Lower leg skin (tissue), 4 donors: ENCODE measurements at places on chromosomes 4 and X. TPM values are rescaled to one million over a fixed set of nuclear protein-coding genes. Genes with fewer than 3 reads are reported as not detected.

DNA sequence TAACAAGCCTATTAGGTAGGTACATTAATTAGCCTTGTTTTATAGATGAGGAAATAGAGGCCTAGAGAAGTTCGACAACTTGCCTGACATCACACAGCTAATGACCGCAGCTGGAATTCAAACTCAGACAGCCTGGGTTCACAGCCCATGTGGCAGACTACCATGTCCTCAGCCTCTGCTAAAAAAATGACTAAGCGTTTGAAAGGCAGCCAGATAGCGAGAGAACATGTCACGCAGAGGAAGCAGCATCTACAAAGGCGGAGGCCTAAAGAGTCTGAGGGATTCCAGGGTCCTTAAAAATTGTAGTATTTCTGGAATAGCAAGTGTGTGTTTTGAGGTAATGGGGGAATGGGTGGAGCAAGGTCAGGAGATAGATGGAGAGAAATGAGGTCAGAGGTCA, 33.2 kb upstream of the BMP15 start:
- no peak for DNase-seq

DNA sequence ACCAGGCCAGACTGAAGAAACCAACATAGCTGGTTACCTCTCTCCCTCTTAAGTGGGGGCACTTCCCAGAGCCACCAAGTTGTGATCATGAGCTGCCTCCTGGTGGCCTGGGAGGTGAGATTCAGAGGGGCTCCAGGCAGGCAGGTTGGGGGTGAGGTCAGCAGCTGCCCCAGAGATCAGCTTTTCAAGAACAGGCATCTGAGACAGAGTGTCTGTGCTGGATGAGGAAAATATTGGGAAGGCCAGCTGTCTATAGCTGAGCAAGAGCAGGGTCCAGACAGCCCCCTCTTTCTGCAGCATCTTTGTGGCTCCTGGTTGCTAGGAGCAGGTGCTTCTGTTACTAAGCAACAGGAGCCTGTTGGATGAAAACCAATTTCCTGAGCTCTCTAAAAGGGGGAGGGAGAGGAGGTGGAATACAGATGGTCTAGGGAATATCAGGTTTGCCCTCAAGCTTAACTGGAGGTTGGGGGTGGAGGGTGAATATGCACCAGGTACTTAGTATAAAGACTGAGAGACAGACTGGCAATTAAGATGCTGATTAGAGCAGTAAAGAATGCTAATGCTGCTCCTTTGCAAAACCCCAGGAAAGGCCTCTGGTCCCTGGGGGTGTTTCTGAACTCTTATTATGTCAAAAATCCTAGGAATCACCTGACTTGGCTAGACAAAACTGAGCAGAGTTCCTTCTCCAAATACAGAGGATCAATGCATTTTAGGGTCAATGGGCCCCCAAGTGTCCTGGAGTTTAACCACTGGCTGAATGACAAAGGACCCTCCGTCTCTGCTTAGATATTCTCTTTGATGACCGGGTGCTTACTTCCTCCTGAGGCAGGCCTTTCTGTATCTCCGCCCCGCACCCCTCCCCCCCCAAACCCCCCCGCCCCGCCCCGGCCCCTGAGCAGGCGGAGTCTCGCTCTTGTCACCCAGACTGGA, 21.4 kb downstream of the ZCCHC13 start:
- no peak for DNase-seq

GRCh38 chr4:41437111-41437536, 100.8 kb upstream of the LIMCH1 start:
- DNase-seq = no peak

- no peak for DNase-seq
These were observed 77.2 kb upstream of the BCOR start for GRCh38 chrX:40174854-40175510.

DNA sequence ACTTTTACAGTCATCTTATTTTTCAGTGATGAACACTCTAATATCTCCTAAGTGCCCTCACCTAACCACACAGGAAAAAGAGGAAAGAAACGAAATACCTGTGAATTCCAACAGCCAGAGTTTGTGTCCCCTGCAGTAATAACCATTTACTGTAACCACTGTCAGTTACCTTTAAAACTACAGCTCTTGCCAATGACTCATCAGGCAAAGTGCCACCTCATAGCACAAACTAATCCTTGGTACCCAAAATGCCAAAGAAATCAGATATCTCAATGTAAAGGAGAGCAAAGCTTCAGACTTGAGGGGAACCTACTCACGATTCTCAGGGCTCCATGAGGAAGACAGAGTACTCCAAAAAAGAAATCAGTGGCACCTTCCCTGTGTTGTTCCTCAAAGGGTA, 146.5 kb downstream of the NDST3 start:
- no peak for DNase-seq

GRCh38 chr4:105179539-105180401, 33.1 kb downstream of the TET2 start:
- DNase-seq = no peak

DNA sequence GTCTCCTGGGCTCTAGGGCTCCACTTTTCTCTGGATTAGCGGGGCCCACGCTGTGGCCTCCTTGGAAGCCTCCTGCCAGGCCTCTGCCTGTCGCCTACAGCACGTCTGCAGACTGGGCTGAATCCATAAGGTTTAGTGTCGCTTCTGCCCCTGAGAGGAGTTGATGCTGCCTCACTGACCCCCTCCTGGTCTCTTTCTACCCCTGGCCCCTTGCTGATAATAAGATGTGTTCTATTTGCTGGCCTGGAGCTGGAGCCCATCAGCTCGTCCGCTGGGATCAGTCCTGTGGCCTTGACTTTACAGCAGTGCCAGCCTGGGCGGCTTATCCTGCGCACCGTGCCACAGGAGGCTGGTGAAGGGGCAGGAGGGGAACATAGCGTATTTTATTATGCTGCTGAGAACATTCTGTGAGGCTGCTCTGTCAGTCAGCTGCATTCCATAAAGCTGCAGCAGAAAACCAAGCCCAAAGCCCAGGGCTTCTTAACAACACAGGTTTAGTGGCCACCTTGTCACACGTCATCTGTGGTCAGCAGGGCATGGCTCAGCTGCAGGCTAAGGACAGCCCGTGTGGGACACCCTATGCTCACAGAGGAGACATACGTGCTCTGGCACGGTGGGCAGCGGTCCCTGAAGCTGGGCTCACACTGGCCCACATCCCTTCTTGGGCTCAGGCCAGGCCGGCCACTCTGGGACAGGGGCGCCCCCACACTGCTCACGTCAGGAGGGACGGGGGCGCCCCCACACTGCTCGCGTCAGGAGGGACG, 29.3 kb upstream of the HGFAC start:
- DNase-seq = no peak

DNA sequence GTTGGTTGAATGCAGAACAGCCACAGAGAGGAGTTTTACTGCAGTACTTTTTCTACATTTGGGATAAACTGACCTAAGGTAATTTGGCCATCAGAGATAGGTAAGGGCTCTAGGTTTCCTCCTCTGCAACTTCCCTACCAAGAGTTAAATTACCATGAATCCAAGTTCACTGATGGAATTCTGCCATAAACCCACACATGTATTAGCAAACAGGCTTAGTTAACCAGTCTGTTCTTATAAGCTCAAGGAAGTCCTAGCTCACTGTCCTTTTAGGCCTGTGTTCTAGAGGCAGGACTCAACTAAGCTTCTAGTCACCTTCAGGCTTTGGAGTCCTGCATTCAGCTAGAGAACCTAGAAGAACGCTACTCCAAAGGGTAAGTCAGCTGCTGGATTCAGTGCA, 4.0 kb downstream of the FAM114A1 start:
- no peak for DNase-seq

DNA sequence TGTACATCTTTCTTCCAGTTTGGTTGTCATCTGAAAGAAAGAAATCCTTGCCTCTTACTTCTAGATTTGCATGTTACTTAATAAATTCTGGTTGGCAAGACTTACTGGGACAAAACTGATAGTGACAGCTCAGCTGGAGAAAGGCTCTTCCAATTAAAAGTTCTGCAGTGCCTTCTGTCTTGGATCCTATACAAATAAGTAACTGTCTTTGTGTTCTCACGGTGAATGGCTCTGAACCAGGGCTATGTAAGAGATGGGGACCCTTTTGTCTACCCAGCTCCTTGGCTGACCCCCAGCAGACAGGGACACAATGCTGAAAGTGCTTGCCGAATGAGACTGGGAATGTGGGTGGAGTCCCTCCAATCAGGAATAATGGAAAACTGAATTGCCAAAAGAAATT, 89.5 kb downstream of the AASDH start:
- DNase-seq = no peak

DNA sequence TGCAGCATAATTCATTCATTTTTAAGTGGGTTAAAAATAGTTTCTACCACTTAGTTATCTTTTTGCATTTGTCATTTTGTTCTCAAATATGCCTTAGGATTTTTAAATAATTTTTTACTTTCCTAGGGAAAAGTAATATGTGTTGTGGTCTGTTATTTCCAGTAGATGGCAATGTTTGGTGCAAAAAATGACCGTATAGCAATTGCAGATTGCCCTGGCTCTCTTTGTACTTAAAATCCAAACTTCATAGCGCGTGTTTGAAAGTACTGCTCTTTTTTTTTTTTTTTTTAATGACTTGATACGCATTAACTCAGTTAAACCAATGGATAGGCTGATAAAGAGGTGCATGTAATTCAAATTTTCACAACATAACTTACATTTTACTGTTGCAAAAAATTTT, 74.4 kb upstream of the RBMX start:
- no peak for DNase-seq

DNA sequence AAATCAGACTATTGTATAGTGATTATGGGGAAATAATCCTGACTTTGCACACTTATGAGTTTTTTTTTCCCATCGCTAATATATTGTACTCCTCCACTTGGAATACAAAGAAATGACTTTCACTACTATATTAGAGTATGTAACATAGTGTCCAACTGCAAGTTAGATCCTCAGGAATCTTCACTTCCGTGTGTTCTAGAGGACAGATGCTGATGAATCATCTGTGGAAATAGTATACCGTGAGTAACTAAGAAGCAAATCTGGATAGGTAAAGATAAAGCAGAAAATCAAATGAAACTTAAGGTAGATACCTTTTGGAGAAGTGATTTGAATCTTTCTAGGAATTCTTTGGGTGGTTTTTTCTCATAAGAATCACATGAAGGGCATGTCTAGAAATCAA, 8.3 kb downstream of the IL21 start:
- no peak for DNase-seq

GRCh38 chrX:47646636-47647035, 3.7 kb downstream of the ELK1 start:
- DNase-seq = no peak

DNA sequence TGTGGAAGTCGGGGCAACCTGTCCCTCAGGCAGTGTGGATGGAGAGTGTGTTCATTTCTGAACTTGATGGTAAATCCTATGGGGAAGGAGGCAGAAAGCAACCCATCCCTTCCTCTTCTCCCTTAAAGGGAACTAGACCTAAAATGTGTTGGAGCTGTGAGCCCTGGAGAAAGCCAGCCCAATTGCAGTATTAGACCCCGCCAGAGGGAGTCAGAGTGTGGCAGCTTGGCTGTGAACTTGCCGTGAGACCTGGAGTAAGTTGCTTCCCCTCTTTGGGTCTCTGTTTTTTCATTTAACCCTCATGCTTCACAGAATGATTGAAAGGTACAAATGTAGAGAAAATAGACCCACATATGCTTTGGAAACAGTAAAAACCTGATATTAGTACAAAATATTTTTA, 108.7 kb upstream of the PAK3 start:
- DNase-seq = no peak

DNA sequence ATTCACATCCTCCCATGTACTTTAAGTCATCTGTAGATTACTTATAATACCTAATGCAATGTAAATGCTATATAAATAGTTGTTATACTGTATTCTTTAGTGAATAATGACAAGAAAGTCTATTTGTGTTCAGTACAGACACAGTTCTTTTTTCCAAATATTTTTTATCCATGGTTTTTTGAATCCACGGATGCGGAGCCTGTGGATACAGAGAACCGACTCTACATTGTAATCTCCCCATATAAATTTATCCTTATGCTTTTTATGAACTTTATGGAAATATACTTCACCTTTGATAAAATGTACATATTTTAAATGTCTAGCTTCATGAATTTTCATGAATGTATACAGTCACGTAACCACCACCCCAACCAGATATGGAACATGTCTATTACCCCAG, 88.2 kb downstream of the DOCK11 start:
- no peak for DNase-seq

GRCh38 chr4:62835631-62836030, 1573.6 kb downstream of the TECRL start:
- DNase-seq = no peak

DNA sequence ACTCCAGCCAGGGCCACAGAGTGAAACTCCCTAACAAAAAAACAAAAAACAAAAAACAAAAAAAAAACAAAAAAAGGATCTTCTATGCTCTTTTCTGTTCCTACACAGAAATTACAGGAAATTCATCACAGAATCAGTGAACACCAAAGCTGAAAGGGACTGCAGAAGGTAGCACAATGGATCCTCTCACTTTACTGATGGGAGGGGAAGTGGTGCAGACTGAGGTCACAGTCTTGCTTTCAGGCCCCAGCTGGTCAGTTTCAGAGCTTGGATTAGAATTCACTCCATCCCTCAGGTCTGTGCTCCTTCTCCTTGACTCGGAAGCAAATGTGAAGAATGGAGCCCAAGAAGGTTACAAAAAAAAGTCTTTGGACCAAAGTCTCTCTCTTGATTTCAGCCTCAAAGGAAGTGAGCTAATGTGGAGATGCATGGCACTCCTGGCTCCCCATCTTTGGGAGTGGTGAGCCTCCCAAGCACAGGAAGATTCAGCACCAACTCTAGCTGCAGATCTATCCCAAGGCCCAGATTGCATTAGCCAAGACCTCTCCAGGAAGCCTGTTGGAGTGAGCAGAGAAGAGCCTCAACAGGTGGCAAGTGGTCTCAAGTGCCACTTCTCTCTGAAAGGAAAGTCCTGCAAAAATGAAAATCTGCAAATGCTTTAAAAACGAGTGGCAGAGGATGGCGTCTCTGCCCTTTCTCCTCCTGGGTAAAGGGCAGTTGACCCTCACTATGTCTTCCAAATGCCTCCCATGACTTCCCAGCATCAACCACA, 176.0 kb downstream of the MAML3 start:
- no peak for DNase-seq

GRCh38 chr4:54157606-54158005, 57.6 kb downstream of the GSX2 start:
- DNase-seq = no peak

UGT8 gene
- 3.7 TPM for total RNA-seq

SHROOM3 gene
- total RNA-seq = 45.9 TPM

ZNF185 gene
- total RNA-seq = 72.7 TPM

SYNPO2 gene
- 38.5 TPM for total RNA-seq

SPARCL1 gene
- total RNA-seq = 153 TPM

PCSK1N gene
- total RNA-seq = 12.9 TPM

COL25A1 gene
- total RNA-seq = 0.42 TPM

ODAPH gene
- total RNA-seq = not detected

RBMXL3 gene
- total RNA-seq = not detected
